ENCODE measurements at places on chromosomes 16 and 17.
A peak's percentile ranks its signal among the peaks of the same experiment; 100 is the strongest.

DNA sequence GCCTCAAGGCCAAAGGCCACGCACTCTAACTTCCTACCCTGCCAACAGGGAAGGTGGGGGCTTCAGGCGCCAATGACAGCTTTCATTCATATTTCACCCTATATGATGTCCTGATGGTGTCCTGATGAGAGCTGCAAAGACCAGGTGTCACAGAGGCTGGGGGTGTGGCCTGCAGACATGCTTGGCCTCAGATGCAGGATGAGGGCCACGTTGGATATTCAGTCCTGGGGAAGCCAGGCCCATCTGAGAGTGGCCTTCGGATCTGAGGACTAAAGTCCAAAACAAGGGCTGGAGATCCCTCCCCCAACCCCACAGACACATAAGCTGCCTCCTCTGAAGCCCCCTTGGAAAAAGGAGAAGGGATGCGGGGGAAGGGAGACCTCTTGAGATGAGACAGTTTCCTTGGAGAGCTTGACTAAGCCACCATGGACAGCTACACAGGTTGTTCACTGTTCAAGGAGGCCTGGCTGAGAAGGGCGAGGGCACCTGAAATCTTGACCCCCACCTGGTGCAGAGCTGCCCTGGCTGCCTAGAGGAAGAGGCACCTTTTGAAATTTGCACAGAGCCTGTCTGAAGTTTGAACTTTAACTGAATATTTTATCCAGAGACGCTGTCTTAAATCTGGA lies 24.3 kb upstream of the GSG1L start:
- DNase-seq: no peak

DNA sequence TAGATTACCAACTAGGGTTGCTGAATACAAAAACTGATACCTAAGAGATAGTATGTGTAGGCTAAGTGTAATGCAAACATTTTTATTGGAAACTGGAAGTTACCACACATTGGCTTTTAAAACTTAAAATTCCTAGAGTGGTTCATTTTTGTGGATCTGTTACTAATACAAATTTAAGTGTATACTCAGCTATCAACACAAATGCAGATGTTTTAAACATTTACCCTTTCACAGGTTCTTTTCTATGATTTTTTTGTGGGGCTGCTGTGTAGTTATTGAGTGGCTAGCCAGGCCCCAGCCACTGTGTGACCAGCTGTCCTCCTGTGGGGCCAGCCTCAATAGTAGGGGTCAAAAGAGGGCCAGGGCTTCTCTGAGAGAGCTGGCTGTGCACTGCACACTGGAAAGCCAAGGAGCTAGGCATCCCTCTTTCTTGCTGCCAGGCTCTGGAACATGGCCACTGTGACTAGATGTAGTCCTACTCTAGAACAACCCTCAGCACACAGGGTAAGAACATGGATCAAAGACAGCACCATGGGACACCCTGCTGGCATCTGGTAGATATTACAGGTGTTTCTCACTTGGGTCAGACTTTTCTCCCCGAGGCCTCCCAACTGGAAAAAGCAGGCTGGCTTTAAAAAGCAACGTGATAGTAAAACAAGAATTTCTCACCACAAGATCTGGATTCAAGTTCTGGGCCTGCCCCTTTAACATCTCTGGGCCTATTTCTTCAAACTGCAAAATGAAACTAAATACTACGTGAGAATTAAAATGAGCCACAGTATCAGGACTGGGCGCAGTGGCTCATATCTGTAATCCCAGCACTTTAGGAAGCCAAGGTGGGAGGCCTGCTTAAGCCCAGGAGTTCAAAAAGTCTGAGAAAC lies 7.3 kb upstream of the VEZF1 start:
- no peak for DNase-seq

- no peak for DNase-seq
Observed at GRCh38 chr17:44875761-44876160, 23.5 kb downstream of the EFTUD2 start.

DNA sequence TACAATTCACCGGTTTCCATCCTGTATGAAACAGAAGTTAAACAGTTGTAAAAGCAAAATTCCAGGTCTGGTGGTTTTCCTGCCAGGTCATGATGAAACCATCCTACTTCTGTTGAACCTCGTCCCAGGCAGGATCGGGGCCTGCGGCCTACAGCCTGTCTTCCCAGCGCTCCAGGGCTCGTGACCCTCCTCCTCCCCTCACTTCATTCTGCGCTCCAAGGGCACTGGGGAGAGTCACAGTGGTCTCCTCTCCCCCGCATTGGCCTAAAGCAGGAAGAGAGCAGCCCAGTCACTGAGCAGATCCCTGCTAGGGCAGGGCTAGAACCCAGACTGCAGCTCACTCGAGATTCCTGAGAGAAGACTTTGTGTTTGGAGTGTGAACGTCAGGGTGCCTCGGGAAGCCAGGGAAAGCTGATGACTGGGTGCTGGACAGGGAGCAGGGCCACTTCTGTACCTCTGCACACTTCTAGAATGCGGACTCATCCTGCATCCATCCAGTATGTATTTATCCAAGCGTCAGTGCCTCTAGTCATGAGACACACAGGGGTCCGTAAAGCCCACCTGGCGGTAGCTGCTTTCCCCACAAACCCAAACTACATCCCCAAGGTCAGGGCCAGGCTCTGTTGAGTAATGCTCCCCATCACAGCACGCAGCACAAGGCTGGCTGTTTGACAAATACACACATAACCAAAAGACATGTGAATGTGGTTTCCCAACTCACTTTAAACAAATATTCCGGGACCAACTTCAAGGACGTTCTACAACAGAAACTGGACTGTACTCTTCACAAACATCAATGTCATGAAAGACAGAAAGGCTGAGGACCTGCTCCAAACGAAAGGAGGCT lies 1.7 kb upstream of the ITGAE start:
- no peak for DNase-seq

DNA sequence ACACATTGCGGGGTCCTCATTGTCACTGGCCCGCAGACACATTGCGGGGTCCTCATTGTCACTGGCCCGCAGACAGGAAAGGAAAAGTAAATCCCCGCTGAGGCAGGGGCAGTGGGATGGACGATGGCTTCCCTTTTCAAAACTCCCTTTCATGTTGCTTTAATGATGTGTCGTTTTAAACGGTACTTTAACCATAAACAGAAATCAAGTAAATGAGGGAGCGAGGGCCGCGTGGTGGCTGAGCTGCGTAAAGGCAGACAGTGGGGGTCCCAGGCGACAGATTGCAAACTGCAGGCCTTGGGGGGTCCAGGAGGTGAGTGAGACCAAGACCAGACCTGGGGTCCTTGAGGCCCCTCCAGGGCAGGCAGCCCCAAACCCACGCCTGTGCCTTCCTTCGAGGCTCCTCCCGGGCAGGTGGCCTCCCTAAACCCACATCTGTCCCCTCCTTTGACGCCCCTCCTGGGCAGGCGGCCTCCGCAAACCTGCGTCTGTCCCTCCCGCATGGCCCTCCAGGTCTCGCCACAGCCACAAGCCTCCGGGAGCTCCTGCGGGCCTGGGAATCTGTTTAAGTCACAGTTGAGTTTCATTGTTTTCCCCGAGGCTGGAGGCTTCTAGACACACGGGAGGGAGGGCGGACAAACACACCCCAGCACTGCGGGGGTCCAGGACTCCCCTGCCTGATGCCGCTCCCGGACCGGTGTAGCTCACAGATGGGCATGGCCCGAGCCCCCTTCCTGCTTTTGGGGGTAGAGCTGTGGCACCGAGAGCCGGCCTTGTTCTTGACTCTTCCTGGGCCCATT lies 7.3 kb downstream of the PIEZO1 start:
- DNase-seq: no peak

- no peak for DNase-seq
Observed at GRCh38 chr16:86229866-86230656, 280.3 kb upstream of the FOXF1 start.

DNA sequence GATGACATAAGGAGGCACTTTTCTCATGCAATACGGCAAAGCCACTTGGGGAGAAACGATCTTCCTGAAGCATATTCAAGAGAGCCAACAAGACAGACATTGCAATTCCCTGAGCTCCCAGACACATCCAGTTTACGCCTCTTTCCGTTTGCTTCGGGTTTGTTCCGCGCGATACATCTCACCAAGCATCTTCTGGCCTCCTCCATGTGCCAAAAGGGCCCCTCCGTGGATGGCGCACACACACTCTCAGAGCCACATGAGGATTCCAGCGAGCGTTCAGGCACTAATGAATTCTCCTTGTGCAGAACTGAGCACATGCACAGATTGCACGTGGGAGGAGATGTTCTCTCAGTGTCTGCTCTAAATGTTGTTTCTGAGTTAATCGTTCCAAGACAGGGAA lies 146.7 kb upstream of the SHISA6 start:
- no peak for DNase-seq

DNA sequence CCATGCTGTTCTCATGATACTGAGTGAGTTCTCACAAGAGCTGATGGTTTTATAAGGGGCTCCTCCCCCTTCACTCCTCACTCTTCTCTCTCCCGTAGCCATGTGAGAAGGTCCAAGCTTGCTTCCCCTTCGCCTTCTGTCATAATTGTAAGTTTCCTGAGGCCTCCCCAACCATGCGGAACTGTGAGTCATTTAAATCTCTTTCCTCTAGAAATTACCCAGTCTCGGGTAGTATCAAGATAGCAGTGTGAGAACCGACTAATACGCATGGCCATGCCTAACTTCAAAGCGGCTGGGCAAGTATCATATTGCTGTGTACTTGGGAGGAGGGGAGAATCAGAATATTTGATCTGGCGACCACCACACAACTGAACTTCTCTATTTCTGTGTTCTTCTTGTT lies 88.3 kb downstream of the PRKCB start:
- DNase-seq: no peak

DNA sequence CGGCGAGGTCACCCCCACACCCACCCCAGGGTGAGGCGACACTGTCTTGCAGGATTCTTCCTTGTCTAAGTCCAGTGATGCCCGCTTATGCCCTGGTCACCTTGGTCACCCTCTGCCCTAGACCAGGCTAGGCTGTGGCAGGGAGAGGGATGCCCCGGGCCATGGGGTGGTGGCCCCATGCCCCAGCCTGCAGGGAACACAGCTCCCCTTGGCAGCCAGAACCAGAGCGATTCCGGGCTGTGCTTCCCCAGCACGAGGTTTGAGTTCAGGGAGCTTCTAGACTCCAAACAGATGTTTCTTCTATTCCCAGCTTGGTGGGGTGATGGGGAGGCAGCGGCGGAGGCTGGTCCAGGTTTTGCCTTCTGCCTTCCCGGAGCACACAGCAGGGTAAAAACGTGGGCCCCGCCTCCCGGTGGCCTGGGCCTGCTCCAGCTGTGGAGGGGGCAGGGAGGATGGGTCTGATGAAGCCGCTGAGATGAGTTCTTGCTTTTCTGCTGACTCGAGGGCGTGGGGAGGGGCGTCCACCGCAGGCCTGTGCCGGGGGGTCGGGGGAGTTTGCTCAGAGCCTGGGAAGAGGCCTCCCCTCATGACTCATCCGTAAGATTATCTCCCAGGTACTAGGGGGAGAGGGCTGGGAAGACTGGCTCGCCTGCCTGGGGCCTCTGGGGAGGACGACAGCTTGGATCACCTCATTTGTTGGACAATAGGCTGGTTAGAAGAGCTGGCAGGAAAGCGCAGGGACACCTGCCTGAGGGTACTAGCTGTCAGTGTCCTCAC lies 15.4 kb downstream of the SMTNL2 start:
- no peak for DNase-seq

DNA sequence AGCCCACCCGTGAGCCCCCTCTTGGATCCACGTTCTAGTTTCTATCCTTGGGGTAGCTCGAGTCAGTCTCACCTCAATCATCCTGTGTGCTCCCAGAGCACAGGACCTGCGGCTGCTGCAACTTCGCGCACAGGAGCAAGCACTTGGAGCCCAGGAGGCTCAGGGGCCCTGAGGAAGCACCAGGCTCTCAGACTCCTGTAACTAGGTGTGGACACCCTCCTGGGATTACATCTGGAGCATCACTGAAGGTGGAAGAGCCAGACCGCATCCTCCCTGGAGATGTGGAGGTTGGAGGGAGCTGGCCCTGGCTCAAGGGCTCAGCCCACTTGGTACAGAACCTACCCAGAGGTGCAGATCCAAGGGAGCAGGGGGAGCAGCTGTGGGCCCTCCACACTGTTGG lies 2.7 kb downstream of the HBQ1 start:
- DNase-seq: no peak

GRCh38 chr16:63192980-63193379 lies 1156.7 kb upstream of the CDH8 start:
- DNase-seq: no peak

DNA sequence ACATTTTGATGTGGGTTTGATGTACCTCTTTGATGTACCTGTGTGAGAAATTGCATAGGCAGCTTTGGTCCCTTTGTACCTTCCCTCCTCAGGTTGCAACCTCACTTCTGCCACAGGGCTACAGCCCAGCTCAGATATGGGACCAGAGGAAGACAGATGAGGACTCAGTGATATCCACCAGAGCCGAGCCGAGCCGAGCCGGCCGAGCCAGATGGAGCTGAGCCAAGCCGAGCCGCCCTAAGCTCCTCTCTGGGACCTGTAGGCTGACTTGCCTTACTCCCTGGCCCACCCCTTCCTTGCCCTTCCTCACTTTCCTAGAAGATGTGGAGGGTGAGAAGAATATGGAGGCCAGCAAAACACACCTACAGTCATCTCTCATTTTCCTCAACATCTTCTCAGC lies 3.8 kb downstream of the HEATR9 start:
- no peak for DNase-seq

DNA sequence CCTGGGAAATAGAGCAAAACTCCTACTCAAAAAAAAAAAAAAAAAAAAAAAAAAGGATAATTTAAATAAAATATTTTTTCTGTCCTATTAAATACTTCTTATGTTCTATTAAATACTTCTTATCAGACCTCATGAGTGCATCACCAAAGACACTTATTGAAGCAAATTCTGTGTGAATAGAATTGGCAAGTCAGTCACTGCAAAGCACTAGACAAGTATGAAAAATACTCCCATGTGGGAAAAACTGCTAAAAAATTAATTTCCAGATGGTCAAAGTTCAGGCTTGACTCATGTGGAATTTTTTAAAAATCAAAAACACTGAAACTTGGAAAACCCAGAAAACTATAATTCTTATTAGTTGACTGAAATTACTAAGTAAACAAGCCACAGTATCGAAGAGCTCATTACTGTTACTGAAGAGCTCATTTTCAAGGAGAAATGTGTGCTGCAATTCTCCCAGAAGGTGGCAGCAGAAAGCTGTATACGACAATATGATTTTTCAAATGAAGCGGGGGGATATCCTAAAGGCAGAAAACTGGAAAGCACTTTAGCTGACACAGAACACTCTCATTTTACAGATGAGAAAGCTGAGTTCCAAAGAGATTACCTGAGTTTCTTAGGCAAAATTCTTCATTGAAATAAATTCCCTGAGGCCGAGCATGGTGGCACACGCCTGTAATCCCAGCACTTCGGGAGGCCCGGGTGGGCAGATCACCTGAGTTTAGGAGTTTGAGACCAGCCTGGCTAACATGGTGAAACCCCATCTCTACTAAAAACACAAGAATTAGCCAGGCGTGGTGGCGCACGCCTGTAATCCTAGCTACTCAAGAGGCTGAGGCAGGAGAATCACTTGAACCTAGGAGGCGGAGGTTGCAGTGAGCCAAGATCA lies 15.9 kb upstream of the FBXO47 start:
- DNase-seq: peak; percentile 75

- DNase-seq: peak; percentile 20
Observed at GRCh38 chr16:74309789-74310781, 13.5 kb downstream of the PSMD7 start.
